Panc1 (cell line): ENCODE measurements at places on chromosomes 7 and 10.

DNA sequence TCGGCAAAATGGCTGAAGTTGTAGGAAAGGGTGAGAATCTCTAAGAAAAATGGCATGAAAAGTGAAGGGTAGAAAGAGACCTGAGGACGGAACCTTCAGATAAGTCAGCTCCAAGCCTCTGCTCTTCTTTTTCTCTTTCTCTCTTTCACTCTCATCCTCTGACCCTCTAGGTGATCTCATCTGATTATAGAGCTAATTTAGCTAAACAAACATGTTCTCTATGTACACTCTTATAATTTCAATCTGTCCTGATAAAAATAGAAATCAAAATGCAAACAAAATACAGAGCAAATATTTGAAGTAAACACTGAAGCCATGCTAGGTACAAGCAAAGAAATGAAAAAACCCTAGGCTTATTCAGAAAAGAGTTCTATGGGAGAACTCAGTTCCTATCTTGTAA lies 14.4 kb upstream of the CUBN start:
- DNase-seq: no peak

DNA sequence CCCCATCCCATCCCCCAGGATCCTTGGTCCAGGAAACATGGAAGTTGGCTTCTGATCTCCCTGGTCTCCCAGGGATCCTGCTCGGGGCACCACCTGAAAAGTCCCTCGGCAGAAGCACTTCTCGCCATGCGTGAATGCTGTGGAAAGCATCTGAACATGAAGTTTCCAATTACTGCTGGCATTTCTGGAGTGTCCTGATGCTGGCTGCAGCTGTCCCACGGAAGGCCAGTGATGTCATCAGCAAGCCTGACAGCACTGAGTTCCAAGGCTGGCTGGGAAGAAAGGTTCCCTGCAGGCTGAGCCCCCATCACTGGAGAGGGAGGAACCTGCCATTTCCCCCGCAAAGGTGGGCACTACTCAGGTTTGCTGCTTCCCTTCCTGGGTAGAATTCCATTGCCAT lies 71.4 kb downstream of the KCNMA1 start:
- no peak for DNase-seq

DNA sequence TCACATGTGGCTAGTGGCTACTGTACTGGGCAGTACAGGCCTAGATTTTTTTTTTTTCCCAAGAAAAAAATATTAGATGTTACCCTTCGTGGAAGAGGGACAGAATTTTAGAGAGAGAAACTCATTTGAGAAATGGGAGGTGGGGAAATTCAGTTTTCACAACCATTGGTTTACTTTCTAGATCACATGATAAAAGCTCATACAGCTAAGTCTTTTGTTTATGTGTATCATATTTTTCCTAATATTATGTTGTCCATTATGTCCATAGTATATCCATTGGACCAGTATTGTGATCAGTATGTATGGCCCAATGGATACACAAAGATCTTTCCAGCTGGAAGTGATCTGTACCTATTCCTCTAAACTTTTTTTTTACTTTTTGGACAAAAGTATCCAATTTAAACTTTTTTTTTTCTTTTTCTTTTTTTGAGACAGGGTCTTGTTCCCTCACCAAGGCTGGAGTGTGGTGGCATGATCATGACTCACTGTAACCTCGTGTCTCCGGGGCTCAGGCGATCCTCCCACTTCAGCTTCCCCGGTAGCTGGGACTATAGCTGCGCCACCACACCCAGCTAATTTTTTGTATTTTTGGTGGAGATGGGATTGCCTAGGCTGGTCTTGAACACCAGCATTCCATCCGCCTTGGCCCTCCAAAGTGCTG lies 4.1 kb downstream of the CALU start:
- no peak for DNase-seq

GRCh38 chr10:73017955-73018480 lies 63.4 kb upstream of the PLA2G12B start:
- no peak for DNase-seq

- no peak for DNase-seq
Observed at GRCh38 chr7:43077732-43078391, 34.6 kb upstream of the HECW1 start.

DNA sequence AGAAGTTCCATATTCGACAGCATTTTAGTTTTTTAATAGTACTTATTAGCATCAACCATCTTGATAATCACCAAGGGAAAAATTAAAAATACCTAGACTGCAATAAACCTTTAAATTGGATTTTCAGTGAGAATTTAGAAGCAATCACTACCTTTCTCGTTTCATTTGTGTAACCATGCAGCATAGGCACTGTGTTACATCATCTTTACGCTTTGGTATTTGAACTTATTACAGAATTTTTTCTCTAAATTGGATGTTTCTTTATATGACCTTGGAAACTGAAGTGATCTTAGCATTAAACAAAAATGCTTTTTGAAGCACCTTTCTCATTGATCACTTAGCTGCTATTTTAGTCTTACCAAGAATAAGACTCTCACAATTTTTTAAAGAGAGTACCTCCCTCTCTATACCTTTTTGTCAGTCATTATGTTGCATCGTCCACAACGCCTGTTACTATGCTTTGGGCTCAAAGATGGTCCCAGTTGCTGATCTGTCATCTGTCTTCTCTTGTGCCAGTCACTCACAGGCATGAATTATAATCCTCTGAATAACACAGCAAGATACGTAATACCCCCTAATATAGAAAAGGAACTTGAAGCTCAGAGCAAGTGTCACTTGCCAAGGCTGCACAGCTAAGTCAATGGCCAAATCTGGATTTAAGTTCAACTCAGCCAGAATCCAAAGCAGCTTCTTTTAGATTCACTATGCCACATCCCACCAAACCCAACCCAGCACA lies 19.6 kb upstream of the ASCC1 start:
- DNase-seq: no peak

- no peak for DNase-seq
Observed at GRCh38 chr7:113636727-113637421, 281.9 kb downstream of the PPP1R3A start.

- DNase-seq: no peak
Observed at GRCh38 chr7:94933256-94933990, 26.0 kb downstream of the PPP1R9A start.

DNA sequence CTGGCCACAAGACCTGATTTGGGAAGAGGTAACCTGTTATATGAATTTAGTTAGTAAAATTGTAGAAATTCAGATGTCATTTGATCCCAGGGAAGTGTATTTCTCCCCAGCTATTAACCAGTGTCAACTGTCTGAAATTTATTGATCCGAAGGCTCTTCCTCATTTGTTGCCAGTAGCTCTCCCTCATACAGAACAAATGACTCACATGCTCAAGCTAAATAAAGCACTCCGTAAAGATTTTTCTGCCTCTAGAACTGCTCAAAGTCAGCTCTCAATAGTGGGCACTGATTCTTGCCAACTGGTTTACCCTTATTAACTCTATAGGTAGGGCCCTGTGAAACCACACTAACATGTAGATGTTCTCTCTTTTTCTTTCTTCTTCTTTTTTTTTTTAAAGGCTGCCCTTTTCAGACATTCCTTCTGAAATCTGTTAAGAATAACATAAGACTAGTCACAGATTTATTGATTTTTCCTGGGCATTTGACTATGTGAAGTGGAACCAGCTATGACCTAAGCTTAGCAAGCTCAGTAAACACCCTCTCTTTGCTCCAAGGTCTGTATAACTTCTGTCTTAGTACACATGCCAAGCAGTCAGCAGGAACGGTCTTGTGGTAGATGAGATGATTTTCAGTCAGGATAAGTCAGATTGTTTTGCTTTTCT lies 21.8 kb downstream of the RPA3 start:
- peak; percentile 79 for DNase-seq

- DNase-seq: no peak
Observed at GRCh38 chr7:2354939-2355704, 495 bp downstream of the EIF3B start.

DNA sequence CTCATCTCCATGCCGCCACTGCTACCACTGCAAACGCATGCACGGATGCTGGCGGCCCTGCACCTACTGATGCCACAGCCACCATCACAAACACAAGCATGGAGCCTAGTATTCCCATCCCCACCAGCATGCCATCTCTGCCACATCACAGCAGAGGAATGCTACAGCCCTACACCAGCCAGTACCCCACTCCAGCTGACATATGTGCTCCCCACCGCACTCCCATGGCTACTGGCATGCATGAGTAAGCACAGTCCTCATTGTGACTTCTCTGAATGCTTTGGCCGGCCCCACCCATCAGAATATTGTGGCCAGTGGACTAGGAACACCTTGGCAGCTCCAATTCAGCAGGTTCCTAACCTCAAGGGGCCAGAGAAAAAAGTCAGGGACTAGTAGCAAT lies 705.5 kb downstream of the POM121L12 start:
- no peak for DNase-seq

GRCh38 chr10:126037946-126038345 lies 141.6 kb downstream of the FANK1 start:
- DNase-seq: no peak

- no peak for DNase-seq
Observed at GRCh38 chr10:44195112-44196007, 189.5 kb downstream of the CXCL12 start.

- DNase-seq: no peak
Observed at GRCh38 chr7:91569728-91570457, 305.7 kb downstream of the FZD1 start.

DNA sequence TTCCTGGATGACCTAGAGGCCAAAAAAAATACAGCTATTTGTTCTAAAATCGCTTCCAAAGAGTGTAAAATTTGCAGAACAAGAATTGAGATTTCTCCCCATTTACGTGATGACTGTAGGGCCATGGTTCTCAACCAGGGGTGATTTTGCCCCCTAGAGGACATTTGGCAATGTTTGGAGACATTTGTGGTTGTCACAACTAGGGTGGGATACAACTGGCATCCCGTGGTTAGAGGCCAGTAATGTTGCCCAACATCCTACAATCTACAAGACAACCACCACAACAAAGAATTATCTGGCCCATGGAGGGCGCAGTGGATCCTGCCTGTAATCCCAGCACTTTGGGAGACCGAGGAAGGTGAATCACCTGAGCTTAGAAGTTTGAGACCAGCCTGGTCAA lies 22.8 kb upstream of the MALSU1 start:
- DNase-seq: no peak
